Naive thymus-derived CD4-positive, alpha-beta T cell (primary cell): ENCODE measurements at places on chromosomes 7 and 10. TPM values are rescaled to one million over a fixed set of nuclear protein-coding genes. Genes with fewer than 3 reads are reported as not detected.

The SRPK2 gene
- 46.8 and 48.5 TPM in 2 replicates for total RNA-seq

GRCh38 chr10:9419757-9420156, 1365.3 kb downstream of the GATA3 start:
- DNase-seq: no peak

DNA sequence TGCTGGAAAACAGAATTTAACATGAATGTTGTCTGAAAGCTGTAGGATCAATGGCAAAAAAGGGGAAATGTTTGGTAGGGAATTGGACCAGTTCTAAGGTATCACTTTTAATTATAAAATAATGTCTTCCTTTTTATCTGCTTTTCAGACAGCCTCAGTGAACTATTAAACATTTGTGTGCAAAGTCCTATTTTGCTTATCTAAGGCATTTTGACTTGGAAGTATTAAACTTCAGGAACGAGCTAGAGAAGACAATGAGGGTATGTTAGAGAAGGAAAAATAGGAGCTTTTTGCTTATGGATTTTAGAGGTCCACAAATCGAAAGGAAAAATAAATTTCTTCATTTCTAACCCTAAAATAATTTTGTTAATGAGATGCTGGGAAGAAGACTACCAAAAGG, 63.3 kb downstream of the PODXL start:
- DNase-seq: no peak

DNA sequence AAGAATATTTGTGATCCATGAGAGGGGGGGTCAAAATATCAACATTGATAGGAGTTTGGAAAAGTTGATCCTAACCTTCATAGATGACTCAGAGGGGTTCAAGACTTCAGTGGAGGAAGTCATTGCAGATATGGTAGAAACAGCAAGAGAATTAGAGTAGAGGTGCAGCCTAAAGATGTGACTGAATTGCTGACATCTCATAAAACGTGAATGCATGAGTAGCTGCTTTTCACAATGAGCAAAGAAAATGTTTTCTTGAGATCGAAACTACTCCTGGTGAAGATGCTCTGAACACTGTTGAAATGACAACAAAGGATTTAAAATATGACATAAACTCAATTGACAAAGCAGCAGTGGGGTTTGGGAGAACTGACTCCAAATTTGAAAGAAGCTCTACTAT, 700.7 kb upstream of the FZD8 start:
- no peak for DNase-seq

DNA sequence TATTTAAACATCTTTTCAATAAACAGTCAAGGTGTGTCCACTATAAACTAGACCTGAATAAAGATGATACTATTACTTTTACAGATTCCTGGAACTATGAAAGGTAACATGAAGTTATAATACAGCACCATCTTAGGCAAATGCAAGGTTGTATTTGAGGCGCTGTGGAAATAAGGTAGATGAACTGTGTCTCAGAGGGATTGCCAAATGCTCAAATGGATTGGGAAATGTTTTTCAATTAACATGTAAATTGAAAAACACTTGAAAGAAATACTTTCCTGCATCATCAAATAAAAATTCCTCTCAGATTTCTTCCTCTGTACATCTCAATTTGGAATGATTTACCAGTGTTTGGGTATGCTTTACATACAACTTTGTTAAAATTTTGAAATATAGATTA, 139.4 kb downstream of the DKK1 start:
- DNase-seq: no peak

DNA sequence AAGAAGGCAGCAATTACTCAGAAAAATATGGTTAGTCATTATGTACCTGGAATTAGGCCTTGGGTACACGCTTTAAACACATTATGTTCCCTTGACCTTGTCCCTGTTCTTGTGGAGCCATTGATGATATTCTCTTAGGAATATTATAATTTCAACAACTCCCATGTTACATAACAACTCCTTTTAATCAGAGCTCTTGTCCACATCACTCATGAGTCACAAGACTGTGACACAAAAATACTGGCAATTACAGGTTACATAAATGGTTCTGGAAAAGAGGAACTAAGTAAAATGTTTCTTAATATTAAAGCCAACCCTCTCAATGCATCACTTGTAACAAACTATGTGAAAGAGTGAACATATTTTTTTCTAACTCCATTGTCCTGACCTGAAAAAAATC, 143.8 kb upstream of the PCLO start:
- no peak for DNase-seq

The ZNF736 gene
- total RNA-seq: 22.8 TPM

DNA sequence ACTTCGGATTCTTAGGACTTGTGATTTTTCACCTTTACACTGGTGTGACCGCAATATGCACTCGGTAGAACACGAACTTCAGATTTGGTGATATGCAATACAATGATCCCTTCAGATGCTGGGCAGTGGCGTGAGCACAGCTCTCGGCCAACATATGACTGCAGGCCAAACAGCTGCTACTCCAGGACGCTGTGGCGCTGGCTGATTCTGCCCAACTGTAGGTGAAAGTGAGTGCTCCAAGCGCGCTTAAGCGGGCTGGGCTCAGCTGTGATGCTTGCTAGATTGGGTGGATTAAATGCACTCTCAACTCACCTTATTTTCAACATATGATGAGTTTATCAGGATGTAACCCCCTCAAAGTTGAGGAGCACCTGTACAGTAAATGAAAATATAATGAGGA, 137.6 kb upstream of the RET start:
- DNase-seq: no peak

The GPR26 gene
- not detected for total RNA-seq

GRCh38 chr10:91762878-91763277, 35.3 kb upstream of the TNKS2 start:
- DNase-seq: no peak

DNA sequence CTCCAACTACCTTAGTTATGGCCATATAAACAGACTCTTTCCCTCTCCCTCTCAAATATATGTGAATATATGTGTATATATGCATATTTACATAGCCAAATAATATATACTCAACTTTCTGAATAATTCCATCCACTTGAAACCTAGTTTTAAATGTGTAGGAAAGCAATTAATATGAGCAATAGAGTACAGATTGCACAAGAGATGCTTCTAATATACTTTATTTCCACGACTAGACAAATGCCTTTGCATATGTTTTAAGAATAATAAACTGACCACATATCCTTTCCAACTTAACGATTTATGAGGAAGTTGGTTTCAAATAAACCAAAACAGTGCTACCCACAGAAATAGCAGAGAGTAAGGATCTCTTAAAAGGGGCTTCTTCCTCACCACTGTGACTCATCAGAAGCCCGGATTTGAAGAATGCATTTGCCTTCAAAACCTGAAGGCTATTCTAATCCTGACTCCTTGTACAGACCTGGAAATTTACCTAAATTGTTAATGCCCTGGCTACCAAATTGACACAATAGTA, 266.3 kb downstream of the AHR start:
- DNase-seq: no peak

DNA sequence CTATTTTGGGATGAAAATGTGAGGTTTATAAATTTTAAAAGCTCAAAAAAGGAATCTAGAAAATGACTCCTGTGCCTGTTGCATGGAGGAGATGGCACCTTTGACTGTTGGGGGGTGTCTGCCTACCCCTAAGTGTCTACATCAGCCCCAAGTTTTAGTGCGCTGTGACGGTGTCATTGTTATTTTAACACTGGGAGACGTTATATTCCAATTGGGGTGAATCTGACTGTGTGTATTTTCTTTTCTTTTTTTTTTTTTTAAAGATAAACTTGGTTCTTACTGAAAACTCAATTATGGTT, 517 bp downstream of the SRGN start:
- no peak for DNase-seq

- no peak for DNase-seq
These were observed 303.5 kb downstream of the KLF6 start for GRCh38 chr10:3481496-3481895.

The MSMB gene
- not detected for total RNA-seq
